ENCODE measurements at places on chromosomes 1 and 21. TPM values are rescaled to one million over a fixed set of nuclear protein-coding genes. Genes with fewer than 3 reads are reported as not detected.

The GPR25 gene
- polyA plus RNA-seq: not detected

The LCE1F gene
- polyA plus RNA-seq: not detected

The LRRC3 gene
- 2.3 TPM for polyA plus RNA-seq

DNA sequence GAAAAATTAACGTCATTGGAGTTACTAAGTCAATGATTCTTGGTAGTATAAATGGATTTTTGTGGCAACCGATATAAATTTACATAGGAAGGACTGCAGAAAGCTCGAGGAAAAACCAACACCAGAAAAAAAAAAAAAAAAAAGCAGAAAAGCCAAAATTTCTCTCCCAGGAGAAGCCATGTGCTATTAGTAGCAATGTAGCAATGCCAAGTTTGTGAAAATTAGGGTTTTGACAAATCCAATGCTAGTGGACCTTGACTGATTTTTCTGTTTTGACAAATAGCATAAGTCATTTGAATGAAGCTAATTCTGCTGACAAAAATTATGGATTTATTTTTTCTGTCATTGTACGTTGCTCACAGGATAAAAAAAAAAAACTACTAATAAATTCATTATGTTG is 1561.9 kb downstream of the MRPL39 start:
- DNase-seq: no peak

DNA sequence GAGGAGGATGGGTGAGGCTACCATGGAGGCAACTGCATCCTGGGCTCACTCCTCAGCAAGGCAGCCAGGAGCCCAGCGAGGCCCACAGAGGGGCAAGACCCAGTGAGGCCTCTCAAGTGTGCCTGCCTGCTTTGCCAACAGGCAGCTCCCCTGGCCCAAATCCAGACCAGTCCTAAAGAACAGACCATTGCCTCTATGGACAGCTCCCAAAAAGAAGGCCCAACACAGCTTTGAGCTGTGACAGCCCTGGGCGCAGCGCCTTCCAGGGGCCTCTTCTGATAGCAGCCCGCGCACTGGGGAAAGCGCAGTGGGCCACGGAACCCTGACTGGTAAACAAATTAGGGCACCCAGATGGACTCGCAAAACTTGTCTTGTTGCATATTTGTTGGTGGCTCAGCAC is 25.5 kb downstream of the C1orf198 start:
- DNase-seq: no peak

DNA sequence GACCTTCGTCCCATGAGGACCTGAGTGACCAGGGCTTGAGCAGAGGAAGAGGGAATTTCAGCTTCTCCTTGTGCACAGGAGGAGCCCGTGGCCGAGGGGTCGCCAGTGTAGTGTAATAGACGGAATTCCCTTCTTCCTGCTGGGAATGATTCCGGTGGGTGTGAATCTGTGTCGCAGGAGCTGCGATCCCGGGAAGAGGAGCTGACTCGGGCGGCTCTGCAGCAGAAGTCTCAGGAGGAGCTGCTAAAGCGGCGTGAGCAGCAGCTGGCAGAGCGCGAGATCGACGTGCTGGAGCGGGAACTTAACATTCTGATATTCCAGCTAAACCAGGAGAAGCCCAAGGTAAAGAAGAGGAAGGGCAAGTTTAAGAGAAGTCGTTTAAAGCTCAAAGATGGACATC is 34.4 kb downstream of the MAP3K21 start:
- DNase-seq: no peak

DNA sequence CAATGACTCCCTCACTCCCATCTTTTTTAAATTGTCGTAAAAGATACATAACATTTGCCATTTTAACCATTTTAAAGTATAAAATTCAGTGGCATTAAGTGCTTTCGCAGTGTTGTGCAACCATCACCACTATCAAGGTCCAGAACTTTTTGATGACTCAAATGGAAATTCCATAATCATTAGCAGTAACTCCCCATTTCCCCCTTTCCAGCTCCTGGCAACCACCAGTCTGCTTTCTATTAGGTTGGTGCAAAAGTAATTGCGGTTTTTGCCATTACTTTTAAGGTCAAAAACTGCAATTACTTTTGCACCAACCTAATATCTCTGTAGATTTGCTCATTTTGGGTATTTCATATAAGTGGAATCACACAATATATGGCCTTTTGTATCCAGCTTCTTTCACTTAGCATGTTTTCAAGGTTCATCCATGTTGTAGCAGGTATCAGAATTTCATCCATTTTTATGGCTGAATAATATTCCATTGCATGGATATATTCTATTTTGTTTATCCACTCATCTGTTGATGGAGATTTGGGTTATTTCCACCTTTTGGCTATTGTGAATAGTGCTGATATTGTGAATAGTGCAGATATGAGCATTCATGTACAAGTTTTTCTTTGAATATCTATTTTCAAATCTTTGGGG is 159.7 kb downstream of the HIVEP3 start:
- no peak for DNase-seq

GRCh38 chr1:77994117-77994705 is 10.5 kb upstream of the DNAJB4 start:
- no peak for DNase-seq

DNA sequence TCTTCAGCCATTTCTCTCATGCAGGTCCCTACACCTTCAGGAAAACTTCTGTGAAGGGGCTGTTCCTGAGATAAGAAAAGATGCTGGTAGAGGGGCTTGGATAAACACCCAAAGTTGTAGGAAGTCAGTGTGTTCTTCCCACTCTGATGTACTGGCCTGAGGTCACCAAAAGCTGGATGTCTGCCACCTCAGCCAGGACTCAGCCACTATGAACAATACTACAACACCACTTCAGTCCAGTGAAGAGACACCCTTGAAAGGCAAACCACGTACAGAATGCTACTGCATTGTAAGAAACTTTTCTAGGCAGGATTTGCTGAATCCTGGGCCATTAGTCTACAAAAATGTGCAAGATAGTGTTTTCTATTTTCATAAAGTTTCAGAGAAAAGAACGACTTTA is 2.4 kb downstream of the PTPN14 start:
- no peak for DNase-seq

All from SK-N-SH (cell line).